Effector memory CD8-positive, alpha-beta T cell (primary cell): ENCODE measurements at places on chromosomes 13 and 19.

- no peak for DNase-seq
Observed at GRCh38 chr13:60009300-60010253, 154.2 kb downstream of the DIAPH3 start.

GRCh38 chr19:47157431-47158321 is 27.0 kb downstream of the SAE1 start:
- DNase-seq: no peak

DNA sequence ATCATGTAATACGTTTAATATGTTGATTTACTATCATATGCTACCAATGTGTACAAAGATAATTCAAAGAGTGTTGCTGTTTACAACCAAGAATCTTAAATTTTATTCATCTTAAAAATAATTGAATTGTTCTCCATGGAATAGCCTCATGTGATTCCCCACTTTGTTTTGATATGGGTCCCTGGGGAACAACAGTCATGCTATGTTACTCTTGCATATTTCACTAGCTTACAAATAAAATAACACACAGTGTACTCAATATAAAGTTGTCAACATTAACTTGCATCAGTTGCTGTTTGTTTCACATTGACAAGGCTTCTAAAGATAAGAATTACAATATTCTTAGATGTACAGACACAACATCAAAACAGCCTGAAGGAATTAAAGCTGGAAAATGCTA is 2.3 kb downstream of the ENOX1 start:
- no peak for DNase-seq

DNA sequence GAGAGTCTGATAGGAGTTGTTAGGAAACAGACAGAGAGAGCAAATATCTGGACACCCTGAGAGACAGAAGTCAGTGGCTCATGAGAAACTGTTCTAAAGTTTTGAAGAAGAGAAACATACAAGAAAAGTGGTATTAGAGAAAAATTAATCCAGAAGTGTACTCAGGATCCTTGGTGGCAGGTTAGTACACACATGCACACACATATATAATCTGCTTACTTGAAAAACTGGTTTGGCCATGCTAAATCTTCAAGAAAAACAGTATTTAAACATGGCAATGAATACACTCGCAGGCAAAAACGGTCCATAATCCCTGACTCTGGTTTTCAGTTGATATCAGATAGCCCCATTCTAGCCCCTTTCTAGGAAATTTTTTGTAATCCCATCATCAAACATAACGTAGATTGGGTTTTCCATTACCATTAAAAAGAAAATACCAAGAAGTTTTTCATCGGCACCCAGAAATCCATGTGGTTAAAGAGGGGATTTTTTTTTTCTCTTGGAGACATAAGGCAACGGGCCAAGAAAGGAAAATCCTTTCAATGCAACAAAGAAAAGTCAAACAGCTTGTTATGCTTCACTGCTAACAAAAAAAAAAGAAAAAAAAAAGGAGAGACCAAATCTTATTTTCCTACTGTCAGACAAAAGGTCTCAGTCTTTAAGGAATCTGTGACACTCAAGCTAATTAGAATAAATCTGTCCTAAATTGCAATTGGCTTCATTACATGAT is 178.0 kb upstream of the MIR17HG start:
- DNase-seq: no peak

GRCh38 chr13:111082240-111082639 is 32.9 kb upstream of the ARHGEF7 start:
- no peak for DNase-seq
